NB4 (cell line): ENCODE measurements at places on chromosomes 13 and 19.

DNA sequence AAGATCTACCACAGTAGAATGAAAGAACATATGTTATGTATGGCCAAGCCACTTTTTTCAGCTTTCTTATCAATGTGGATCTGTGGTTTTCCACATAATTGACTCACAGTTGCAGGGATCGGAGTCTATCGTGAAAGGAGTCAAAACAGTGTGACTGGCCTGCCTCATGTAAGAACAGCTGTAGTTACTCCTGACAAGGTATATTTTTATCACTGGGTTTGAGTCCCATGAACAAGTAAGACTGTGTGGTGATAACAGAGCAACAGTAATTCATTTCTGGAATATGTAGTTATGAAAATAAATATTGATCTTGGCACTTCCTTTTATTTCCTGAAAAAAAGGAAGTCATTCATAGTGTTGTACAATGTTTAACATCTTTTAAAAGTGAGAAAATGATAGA lies 416.6 kb downstream of the KLF12 start:
- peak; percentile 13 for DNase-seq

- DNase-seq = no peak
Observed at GRCh38 chr19:13400296-13400695, 106.0 kb downstream of the CACNA1A start.

GRCh38 chr19:45947926-45948325 lies 25.7 kb downstream of the NOVA2 start:
- no peak for DNase-seq

DNA sequence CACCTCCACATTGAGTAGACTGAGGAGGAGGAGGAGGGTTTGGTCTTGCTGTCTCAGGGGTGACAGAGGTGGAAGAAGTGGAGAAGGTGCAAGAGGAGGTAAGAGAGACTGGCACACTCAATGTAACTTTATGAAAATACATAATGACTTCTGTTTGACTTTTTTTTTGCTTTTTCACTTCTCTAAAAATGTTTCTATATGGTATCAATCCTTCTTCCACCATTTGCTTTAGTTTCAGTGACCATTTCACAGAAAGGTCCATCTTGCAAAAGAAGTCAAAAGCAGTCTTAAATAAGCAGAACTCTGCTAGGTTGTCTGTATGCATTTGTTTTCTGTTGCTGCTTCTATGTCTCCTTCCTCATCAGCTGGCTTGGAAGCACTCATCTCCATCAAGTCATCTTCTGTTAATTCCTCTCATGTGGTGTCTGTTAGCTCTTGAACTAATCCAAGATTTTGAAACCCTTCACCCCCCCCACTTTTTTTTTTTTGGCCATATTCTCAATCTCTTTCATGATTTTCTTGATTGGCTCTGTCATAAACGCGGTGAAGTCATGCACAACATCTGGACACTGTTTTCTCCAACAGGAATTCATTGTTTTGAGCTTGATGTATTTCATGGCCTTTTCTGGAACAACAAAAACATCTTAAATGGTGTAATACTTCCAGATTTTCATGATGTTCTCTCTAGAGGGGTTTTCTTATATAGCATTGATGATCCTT lies 80.8 kb downstream of the KL start:
- no peak for DNase-seq

GRCh38 chr13:95536632-95537241 lies 15.8 kb upstream of the CLDN10 start:
- peak; percentile 46 for DNase-seq

- DNase-seq = no peak
Observed at GRCh38 chr13:97212004-97212403, 10.1 kb upstream of the MBNL2 start.

DNA sequence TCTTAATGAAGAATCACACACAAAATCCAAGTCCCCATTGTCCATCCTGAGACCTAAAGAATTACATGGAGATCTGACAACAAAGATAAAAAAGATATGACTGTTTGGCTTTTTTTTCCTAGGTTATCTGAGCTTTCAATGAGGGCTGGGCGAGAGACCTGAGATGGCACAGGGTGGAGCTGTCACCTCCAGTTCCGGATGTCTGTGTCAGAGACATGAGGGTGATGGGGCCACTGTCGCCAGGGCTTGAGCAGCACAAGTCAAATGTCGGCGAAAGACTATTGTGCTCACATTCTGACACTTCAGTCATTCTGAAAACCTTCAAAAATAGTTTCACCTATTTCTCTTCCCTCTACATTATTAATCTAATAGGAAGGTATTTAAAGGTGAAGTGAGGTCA lies 65.7 kb downstream of the SLC7A1 start:
- no peak for DNase-seq

DNA sequence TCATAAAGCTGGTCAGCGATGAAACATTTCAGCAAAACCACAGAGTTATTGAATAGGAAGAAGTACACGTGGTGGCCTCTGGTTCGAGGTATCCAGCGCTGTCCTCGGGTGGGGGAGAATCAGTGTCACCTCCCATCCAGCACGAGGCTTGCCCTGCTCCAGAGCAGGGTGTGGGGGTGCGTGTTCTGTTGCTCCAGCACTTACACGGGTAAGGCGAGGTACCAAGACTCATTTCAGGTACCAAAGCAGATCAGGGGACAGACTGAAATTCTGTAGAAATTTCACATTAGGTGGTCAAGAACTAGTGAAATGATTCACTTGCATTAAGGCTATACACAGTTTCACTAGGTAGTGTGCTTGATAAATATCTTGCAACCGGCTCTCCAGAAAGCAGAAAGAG lies 164.2 kb upstream of the SOX1 start:
- no peak for DNase-seq

DNA sequence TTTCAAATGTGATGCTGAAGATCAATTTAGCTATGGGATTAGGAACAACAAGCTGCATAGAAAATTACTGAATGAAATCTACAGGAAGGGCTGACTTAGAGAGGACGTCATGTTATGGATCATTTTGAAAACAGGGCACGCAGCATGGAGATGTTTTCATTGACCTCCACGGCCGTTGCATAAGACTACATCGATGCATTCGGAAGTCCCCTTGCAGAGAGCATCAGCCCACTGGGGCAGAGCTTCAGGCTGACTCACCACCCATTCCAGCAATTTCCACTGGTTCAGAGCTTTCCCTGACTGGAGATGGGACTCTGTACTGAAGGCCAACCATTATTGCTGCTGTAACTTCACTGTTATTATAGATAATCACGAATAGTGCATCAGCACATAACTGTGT lies 305.3 kb downstream of the IRS2 start:
- DNase-seq = no peak

DNA sequence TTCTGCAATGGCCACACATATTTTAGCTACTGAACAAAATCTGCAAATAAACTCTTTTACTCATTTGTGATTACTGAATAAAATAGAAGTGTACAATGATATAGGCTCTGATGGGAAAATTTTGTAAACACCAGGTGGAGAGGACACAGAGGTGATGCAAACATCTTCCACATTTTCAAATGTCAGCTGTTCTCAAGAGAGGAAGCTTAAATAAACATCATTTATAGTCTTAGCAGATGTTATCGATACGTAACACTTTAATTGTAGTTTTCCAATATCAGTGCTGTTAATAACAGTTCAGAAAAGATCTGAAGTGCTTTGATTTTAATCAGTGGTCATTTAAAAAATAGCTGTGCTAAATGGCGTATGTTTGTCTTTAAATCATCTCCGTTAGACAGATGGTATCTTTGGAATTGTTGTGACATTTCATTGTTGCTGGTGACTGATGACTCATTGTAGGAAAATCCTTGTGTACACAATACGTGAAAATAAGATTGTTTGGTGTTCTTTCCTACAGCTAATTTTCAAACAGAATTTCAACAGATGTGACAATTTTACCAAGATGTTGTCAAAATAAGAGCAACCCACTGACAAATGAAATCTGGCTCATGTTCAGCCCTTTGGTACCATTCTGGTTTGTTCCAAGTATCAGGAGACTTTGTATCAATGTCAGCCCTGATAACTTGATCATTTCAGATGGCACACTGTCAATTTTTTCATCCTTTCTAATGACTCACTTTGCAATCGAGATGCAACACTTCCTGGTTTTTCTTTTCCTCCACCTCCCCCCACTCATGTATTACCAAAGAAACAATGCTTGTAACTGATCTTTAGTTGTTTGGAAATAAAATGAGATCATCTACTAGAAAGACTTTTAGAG lies 516.0 kb downstream of the DCT start:
- no peak for DNase-seq

- DNase-seq = no peak
Observed at GRCh38 chr19:48454150-48454730, 1.1 kb upstream of the KCNJ14 start.

GRCh38 chr13:39767791-39768517 lies 112.5 kb downstream of the COG6 start:
- DNase-seq = peak; percentile 12

GRCh38 chr13:99464441-99464949 lies 36.8 kb upstream of the TM9SF2 start:
- no peak for DNase-seq

DNA sequence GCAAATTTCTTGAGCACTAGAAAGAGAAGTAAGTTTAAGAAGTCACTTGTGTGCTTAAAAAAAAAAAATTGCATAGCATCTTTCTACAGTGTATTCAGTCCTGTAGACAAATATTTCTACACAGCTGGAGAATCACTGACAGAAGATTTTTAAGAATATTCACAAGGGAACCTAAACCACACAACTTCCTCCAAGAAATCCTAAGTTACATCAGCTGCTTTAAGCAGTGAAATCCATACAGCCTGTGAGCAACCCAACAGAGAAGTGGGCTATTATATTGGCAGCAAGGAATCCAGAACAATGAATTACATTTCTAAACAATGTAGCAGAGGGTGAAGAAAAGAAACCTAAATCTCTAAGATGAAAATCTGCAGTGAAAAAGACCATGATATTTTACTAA lies 1.5 kb downstream of the DOCK9 start:
- DNase-seq = peak; percentile 25

DNA sequence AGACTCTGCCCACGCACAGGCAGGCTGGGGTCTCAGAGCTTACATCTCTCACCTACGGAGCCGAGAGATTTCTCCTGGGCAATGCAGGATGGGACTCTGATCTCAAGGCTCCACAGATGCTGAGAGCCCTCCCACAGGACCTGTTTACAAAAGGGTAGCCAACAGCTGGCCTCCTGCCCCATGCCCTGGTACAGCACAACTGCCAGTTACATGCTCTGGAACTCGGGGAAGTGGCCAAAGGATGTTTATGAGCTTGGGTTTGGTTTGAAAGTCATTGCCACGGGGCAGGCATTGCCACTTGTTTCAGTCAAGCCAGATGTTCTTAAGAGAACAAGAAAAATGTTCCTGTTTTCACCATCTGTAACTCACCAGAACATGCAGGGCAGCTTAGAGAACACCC lies 3.5 kb downstream of the DHRS12 start:
- no peak for DNase-seq

DNA sequence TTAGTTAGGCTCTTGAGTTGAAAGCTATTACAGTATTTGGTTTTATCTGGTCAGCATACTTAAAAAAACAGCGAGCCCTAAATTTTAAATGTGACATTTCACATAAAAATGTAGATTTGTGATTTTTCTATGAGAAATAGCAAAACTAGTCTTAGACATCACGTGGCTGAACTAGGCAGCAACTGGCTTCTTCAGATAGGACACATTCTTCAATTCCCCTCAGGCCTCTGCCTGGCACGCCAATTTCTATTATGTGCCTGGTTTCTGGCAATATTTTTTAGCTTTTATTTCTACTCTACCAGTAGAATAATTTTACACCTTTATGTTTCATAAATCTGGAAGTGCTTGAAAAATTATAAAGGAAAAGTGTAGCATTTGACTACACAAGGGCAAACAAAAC lies 433.7 kb downstream of the DIAPH3 start:
- DNase-seq = no peak

DNA sequence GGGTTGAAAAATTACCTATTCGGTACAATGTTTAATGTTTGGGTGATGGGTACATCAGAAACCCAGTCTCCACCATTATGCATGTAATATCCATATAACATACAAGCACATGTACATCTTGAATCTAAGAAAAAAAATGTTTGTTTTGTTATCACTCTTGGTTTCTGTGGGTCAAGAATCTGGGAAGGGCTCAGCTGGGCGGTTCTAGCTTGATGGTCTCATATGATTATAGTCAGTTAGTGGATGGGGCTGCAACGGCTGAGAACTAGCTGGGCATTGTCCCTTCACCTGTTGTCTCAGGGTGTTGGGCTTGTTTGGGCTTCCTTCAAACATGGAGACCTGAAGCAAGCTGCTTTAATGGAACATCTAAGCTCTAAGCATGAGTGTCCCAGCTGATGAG lies 4.7 kb downstream of the ADGRE3 start:
- no peak for DNase-seq

- DNase-seq = no peak
Observed at GRCh38 chr13:94854688-94855087, 142.3 kb upstream of the SOX21 start.

DNA sequence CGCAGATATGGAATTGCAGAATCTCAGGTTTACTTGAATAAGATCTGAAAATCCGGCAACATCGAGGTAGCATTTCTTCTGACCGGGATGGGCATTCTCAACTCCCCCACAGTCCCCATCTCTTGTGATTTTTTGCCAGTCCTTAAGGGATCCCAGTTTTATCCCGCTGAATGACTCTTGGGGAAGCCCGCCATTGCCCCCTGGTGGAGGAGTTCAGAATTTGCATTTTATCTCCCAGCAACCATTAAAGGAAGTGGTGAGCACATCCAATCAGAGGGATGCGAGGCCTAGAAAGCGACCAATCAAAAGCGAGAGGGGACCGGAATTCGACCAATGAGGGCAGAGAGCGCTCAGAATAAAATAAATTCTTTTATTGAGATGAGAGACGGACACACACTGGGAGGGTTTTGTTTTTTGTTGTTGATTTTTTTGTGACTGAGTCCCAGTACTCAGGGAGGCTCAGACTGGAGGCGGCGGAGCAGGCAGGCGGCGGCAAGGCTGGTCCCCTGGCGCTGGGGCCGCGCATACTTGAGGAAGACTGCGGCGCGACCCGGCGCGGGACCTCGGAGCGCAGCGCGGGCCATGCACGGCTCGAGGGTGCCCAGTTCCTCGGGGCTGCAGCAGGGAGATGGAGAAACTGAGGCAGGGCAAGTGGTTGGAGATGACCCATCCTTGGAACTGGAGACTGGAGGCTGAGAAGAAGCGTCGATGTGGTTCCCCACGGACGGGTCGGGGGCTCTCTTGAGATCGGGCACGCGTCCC lies 3.9 kb upstream of the TTC9B start:
- peak; percentile 76 for DNase-seq

DNA sequence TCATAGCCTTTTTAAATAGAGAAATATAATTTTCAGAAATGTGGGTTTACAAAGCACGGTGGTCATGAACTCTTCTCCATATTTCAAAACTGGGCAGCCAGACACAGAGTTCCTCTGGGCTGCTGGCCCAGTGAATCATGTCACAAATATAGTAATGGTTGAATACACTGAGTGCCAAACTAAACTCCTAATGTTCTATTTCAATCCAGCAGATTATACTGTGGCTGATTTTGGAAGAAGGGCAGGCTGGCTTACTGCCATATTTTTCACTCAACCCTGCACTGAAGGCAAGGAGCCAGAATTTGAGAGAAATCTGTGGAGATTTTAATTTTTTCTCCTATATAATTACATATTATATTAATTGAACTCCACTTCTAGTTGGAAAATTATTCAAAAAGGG lies 17.0 kb upstream of the PRR20A start:
- no peak for DNase-seq
